ENCODE measurements at places on chromosomes 7 and 10.

DNA sequence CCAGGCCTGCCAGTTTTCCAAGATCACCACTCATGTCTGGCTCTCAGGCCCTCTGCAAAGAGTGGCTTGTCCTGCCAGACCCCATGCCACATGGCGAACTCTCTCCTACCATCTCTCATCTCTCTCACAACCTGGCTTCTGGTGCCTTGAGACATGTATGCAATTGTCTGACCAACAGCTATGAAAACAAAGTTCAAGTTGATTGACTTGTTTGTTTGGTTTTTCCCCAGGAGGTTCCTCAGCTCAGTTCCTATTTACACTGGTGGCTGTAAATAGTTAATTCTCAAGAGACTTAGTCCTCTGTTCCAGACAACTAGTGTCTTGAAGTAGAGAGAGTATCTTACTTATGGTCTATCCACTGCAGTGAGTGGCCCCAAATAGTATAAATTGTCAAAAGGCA, 131.8 kb downstream of the SNX10 start:
- no peak for DNase-seq

DNA sequence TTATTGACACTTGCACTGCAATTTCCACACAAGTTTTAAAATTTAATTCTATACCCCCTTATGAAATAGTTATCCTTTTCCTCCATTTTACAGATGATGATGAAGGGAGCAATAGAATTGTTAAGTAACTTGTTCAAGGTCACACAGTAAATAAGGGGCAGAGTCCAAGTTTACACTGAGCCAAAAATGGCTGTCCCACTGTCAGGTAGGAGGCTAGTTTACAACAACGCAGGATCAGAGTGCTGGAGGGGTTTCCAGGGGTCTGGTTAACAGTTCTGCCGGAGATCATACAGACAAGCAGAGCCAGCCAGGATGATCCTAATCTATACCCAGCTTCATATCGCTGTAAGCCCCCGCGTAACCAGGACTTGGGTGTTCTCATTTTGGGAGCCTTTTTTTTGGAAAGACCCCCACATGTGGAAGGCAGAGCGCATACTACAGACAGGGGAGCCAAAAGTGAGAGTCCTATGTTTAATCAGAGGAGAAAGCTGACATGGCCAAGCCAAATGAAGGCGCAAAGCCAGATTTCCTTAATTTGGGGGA, 524 bp upstream of the UNC5B start:
- no peak for DNase-seq

DNA sequence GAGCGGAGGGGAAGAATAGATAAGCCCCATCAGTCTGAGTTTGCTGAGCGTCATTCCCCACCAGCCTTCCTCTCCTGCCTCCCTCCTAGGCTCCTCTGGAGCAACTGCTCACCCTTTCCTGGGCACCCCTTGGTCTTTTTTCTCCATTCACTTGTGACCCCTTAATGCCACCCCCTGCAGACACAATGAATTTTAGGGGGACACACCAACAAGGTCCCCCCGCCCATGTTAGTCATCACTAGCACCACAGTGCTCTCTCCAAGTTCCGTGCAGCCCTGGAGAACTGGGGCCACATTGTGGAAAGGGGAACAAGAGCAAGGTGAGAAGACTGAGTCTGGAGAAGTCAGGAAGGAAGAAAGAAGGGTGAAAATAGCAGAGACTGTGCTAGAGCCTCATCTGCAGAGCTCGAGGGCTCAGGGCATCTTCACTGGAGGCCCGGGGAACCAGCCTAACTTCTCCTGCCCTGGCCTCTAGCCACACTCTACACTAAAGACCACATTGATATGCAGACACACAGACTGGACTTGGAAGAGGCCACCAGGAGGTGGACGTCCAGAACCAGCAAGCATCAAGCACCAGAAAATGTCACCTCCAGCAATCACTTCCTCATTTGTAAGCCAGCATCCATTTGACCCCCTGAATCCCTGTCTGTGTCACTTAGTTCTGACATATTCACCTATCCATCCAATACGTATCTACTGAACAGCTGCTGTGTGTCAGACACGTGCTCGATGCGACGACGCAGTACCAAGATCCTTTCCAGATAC, 17.5 kb downstream of the RGR start:
- DNase-seq: no peak

DNA sequence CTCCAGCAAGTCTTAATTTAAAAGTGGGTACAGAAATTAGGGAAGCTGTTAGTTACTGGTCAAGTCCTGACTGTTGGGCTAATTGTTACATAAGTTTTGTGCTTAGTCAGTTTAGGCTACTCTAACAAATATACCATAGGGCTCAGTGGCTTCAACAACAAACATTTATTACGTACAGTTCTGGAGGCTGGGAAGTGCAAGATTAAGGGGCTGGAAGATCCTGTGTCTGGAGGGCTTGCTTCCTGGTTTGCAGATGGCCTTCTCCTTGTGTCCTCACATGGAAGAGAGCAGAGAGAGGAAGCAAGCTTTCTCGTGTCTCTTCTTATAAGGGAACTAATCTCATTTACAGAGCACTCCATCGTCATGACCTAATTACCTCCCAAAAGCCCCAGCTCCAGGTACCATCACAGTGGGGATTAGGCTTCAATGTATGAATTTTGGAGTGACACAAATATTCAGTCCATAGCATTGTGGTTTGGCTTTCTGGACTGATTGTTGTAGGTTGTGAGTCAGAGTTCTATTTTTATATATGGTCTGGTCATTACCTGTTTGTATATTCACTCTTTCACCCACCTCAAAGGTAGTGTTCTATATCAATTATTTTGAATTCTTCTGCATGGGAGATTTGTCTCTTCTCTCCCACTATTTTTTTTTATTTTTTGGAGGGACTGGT, 17.1 kb downstream of the ST7 start:
- DNase-seq: no peak

- DNase-seq: peak; percentile 75
These were observed 22.8 kb upstream of the ADAMTS14 start for GRCh38 chr10:70649526-70649925.

DNA sequence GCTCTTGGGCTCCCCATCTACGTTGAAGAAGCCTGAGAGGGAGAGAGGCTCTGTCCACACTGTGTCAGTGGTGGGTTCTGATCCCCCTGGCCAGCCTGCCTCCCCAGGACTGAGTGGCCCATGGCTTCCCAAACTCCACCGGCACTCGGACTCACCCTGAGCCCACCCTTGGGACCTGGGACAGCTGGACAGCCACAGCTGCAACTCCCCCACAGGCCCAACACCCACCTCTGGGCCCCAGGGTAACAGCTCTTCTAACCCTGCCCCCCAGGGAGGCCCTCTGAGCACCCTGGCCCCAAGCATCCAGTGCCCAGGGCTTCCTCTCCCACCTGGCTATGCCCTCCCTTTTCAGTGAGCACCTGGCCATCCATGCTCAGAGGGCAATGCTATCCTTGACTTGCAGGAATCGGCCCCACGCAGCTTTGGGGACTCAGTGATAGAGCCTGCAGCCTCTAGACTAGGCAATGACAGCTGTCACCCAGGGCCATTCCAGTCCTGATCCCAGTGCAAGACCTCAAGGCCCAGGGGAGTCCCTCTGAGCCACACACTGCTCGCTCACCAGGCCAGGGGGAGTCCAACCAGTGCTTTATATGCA, 17.9 kb downstream of the OGDHL start:
- DNase-seq: no peak

GRCh38 chr10:31102421-31102820, 70.8 kb upstream of the ZNF438 start:
- no peak for DNase-seq

DNA sequence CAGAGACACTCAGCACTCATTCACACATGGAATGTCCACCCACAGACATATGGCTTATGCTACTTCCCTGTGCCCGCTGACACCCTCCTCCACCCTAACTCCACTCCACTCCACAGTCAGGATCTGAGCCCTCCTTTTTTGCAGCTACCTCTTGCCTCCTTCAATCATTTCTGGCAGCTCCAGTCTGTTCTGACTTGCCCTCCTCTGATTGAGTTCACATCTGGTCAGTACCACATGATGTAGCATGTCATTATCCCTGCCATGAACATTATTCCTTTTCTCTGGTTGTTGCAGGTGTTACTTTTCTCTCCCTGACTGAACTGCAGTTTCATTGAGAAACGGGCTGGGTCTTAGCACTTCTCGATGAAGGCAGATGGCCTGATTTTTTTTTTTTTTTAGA, 130.1 kb upstream of the EGR2 start:
- no peak for DNase-seq

- DNase-seq: no peak
These were observed 786 bp downstream of the CUEDC2 start for GRCh38 chr10:102431452-102432124.

DNA sequence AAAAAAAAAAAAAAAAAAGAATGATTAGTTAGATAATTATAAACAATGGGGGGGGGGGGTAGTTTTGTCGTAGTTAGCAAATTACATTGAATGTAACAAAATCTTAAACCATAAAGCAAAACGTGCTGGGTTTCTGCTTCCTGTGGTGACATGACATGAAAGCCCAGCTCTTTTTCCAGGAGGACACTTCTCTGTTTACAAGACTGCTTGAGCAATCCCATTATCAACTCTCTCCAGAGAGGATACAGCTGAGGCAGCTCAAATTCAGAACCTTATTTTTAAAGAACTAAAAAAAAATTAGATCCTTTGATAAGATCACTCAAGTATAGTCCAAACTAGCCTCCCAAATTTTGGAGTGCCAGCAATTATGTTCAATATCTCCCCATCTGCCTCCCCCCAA, 58.6 kb downstream of the ADRB1 start:
- DNase-seq: no peak

DNA sequence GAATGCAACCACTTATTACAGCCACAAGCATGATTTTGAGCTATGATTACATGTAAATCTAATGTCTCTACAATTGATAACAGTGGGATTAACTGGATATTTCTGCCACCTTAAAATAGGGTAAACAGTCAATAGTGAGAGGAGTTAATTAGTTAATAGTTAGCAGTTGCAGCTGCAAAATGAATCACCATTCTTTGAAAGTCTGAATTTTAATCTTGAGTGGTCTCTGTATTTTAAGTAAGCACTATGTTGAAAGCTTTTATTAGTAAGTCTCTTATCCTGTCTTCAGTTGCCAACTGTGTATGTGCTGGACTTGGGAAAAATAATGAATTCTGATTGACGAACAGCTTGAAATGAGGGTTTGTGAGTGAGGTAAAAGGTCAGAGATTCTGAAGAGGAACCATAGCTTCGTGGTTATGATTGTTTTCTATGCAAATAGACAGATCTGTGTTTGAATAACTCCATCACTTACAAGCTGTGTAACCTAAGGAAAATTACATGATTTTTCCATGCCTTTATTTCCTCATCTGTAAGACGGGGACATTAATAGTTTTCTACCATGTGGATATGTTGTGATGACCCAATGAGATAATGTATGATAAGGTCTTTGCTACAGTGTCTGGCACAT, 75.2 kb downstream of the RNLS start:
- DNase-seq: no peak

DNA sequence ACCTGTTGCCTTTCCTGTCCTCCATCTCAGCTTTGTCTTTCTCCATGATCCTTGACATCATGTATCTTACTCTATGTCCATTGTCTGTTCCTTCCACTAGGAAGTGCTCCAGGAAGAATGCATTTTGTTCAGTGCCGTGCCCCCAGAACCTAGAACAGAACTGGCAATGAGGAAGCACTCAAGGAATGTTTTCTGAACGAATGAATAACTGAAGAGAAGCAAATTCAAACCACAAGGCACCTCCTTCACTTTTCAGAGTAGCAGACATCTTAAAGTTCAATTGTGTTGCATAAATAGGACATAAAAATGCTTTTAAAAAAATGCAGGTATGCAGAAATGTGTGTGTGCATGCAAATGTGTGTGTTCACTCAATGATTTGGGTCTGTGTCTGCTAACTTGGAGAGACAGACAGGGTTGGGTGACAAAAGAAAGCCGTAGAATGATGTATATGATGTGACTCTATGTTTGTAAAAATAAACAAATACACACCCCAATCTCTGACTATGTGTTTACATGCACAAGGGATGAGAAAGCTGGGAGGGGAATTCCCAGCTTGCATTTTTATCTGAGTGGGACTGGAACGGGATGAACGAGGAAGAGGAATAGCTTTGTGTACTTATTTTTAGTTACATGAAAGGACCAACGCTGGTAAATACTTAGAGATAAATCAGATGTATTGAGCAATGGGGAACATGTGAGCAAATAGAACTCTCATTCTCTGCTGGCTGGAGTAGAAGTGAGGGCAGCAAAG, 237.7 kb downstream of the FANK1 start:
- DNase-seq: peak; percentile 13

DNA sequence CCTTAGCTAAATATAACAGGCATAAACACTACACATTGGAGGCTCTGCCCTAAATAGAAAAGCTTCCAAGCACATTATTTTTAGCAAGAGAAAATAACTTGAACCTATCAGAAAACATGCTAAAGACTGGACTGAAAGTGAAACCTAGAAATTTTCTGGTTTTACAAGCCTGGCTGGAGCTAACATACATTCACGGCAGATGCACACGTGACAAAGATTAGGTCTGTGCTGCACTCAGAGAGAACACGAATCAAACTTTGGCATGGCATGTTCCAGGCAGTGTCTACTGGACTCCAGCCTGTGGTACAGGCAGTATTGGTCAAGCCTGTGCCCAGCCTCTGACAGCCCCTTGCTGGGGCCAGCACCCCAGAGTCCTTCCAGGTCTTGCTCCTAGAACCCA, 94.1 kb upstream of the PCBD1 start:
- DNase-seq: no peak

DNA sequence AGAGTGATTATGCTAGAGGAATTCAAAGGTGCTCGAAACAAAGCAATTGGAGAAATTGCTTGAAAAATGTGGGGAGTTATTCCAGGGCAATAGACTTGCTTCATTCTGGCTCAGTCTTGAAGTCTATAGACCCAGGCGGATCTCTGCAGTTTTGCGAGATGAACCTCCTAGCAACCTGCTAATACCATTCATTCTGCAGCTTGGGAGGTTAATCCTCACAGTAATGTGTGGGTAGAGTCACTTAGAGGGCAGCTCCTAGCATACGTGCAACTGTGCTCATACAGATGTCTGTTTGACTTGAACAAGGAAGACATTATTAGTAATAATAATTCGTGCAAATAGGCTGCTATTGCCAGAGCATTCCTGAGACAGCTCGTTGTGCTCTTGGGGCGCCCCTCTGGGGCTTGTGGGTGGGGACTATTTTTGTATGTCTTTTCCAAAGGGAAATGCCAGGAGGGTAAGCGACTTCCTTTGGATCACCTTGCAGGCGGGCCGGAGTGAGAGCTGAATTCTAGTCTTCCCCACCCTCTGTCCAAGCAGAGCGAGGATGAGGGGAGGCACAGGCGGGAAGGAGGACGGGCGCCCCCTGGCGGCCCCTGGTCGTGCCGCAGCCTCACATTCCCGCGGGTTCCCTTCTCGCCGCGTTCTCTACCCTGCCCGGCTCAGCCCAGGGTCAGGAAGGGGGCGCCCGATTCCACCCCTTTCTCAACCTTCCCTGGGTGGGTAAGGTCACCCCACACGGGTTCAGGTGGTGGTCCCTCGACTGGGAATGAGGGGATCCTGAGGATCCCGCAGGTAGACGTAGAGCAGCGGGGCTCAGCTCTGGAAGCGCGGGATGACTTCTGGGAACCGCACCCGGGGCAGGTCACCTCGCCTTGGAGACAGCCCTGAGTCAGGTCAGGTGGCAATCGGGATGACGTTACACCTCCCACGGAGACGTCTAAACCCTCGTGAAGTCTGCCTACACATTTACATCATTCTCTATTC, 241.5 kb downstream of the PHTF2 start:
- no peak for DNase-seq
